ENCODE measurements at places on chromosomes 16 and 17. TPM values are rescaled to one million over a fixed set of nuclear protein-coding genes. Genes with fewer than 3 reads are reported as not detected.

The TEKT1 gene
- total RNA-seq: 24.8 TPM

The WNT9B gene
- 0.15 TPM for total RNA-seq

The MTHFSD gene
- 23.3 TPM for total RNA-seq

The KCNJ12 gene
- 6.6 TPM for total RNA-seq

The SMIM36 gene
- total RNA-seq: not detected

The ABCA10 gene
- 3.5 TPM for total RNA-seq

The ST6GALNAC1 gene
- 24.9 TPM for total RNA-seq

The GJD3 gene
- total RNA-seq: not detected

The CCDC40 gene
- 8.0 TPM for total RNA-seq

The PRSS8 gene
- 84.4 TPM for total RNA-seq

The SYCE1L gene
- not detected for total RNA-seq

The CTRB1 gene
- total RNA-seq: 6.5 TPM

The COASY gene
- total RNA-seq: 25.9 TPM

DNA sequence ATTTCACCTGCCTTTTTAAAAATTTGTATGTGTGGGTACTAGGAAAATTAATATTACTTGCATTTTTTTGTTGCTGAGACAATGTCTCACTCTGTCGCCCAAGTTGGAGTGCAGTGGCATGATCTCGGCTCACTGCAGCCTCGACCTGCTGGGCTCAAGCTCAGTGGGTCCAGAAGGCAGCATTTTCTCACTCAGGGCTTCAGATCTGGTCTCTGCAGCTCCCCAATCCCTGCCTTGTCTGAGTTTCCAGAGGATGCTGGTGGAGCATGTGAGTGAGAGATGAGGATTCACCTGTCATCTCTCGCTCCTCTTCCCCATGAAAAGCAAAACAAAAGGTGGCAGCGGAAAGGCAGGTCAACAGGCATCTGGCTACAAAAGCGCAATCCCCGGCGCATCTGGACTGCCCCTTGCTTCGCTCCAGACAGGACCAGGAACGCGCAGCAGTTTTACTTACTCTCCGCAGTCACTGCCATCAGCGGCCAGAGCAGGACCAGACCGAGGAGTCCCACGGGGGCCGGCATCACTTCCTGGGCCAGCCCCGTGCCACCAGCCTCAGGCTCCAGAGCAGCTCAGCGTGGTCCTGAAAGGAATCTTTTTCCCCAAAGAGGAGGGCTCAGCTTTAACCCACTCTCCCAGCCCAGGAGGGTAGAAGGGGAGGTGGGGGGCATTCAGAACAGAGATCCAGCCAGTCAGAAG is 59.9 kb downstream of the LITAF start:
- H3K4me1 ChIP-seq: no peaks in the 10 kb centered on the region
- H3K36me3 ChIP-seq: no peaks in the 10 kb centered on the region
- no peak overlapping the region for H3K27ac ChIP-seq
- H3K27me3 ChIP-seq: no peaks in the 10 kb centered on the region
- DNase-seq: peak; percentile 23
- H3K4me3 ChIP-seq: no peak overlapping the region

GRCh38 chr17:18142417-18142816 is 33.9 kb downstream of the MYO15A start:
- no peak overlapping the region for H3K4me3 ChIP-seq
- H3K27me3 ChIP-seq: no peaks in the 10 kb centered on the region
- H3K27ac ChIP-seq: no peak overlapping the region

DNA sequence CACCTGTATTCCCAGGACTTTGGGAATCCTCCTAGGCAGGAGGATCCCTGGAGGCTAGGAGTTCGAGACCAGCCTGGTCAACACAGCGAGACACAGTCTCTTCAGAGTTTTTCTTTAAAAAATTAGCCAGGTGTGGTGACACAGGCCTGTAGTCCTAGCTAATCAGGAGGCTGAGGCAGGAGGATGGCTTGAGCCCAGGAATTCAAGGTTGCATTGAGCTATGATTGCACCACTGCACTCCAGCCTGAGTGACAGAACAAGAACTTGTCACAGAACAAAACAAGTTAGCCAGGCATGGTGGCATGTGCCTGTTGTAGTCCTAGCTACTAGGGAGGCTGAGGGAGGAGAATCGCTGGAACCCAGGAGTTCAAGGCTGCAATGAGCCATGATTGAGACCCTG is 24.8 kb downstream of the ANKRD40 start:
- H3K4me1 ChIP-seq: peaks cover 13% of the 10 kb centered on the region
- no peak overlapping the region for H3K27ac ChIP-seq
- DNase-seq: no peak
- no peak overlapping the region for H3K4me3 ChIP-seq

DNA sequence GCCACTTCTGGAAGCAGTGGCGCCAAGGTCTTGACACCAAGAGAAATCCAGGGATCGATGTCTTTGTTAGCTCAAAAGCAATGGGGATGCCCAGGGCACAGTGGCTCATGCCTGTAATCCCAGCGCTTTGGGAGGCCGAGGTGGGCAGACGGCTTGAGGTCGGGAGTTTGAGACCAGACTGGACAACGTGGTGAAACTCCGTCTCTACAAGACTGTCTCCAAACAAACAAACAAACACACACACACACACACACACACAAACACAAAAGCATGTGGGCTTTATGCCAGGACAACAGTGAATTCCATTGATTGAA is 22.4 kb upstream of the FAAP100 start:
- H3K36me3 ChIP-seq: peaks cover 10% of the 10 kb centered on the region
- DNase-seq: no peak
- H3K27me3 ChIP-seq: no peaks in the 10 kb centered on the region
- H3K4me1 ChIP-seq: no peaks in the 10 kb centered on the region

DNA sequence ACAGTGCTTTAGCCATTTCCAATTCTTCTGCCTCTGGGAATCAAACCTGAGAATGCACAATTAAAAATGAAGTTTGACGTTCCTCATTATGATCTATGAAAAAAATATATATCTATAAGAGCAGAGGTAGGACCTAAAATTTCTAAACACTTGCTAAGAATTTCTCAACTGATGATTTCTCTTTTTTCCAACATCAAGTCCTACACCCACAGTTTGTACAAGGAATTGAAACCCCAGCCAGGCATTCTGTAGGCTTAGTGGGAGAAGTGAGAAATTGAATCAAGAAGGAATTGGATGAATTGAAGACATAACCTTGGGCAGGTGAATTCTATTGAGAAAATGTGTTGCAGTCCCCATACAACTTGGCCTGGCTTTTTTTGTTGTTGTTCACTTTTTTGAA is 2.7 kb downstream of the CACNG3 start:
- no peaks in the 10 kb centered on the region for H3K4me1 ChIP-seq
- H3K4me3 ChIP-seq: no peak overlapping the region
- peaks cover 14% of the 10 kb centered on the region for H3K27me3 ChIP-seq
- H3K27ac ChIP-seq: no peak overlapping the region
- DNase-seq: no peak
- no peaks in the 10 kb centered on the region for H3K36me3 ChIP-seq

DNA sequence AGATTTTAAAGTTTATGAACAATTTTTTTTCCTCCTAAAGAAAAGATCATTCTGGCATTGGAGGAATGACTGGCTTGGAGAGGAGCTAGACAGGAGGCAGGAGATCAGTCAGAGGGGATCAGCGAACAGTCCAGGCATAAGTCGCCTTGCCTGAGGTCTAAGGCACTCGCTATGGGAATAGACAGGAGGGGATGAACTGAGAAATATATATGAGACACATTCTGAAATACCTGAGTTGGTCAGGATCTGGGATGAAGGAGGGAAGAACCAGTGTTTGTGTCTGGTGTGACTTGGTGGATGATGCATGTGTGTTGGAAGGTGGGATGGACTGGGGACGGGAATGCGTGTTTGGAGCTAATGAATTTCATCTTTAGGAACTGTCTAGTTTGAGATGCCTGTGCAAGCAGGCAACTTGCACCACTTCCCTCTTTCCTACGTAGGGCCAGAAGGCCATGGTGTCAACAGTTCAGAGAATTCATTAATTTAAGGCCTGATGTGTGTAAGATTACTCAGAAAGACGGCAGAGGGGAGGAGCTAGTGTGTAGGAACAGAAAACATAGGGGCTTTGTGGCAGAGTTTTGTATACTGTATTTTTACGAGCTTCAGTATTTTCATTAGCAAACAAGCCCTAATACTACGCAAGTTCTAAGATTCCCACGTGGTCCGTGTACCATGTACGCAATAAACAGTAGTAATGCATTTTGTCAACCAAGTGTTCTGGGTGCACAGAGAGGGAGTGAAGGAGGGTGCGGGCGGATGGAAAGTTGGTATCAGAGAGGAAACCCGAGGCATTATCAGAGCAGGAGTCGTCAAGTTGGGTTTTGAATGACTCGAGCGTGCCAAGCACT is 825 bp downstream of the HEATR6 start:
- H3K36me3 ChIP-seq: peaks cover 28% of the 10 kb centered on the region
- no peaks in the 10 kb centered on the region for H3K27me3 ChIP-seq
- peak overlapping the region; percentile 89 for H3K4me3 ChIP-seq
- H3K27ac ChIP-seq: peak overlapping the region; percentile 50
- no peak for DNase-seq

- peaks cover 43% of the 10 kb centered on the region for H3K36me3 ChIP-seq
- H3K4me3 ChIP-seq: no peak overlapping the region
- no peaks in the 10 kb centered on the region for H3K27me3 ChIP-seq
- DNase-seq: no peak
- peaks cover 10% of the 10 kb centered on the region for H3K4me1 ChIP-seq
- H3K27ac ChIP-seq: peak overlapping the region; percentile 59
Observed at GRCh38 chr17:82246365-82247181, 17.7 kb downstream of the SLC16A3 start.

DNA sequence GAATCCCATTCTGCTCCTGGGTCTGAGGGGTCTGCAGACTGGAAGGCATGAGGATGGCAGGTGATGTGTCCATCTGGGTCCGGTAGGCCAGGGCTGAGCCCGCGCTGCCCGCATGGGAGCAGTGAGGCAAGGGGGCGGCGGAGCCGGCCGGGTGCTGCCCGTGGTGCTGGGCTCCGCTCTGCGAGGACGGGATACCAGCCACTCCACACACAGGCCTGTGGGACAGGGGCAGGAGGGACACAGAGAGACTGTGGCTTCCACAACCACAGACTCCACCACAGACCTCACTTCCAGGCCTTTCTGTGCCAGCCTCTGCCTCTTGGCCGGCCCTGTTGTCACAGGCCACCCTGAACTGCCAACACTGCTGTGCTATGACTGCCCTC is 25.4 kb downstream of the MAP1LC3B start:
- H3K27me3 ChIP-seq: no peaks in the 10 kb centered on the region
- H3K27ac ChIP-seq: no peak overlapping the region
- peaks cover 39% of the 10 kb centered on the region for H3K36me3 ChIP-seq
- H3K4me1 ChIP-seq: no peaks in the 10 kb centered on the region
- H3K4me3 ChIP-seq: no peak overlapping the region

DNA sequence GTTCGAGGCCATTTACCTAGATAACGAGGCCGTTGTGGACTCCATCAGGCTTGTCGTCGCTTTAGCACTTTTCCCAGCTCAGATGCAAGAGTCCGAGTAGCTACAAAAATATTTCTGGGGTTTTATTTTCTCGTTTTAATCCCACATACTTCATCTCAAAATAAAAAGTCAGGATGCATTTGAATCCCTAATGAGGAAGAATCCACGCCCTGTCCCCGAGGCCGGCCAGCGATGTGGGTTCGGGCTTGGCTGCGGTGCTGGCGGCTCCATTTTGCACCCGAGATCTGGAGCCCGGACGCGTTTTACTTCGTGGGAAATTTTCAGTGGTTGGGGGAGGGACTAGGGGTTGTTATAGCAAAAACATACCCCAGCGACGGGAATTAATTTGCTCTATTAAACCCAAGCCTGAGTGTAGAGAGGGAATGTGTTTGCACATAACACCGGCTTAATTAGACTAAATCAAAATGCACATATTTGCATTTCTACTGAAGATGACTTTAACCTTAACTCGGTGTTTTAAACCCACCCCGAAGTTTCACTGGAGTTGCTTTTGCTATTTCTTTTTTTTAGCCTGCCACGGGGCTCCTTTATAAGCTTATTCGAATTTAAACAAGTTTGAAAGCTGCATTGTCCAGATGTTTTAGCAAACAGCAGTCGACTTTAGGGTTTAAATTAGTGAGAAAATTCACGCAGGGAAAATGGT is 4.8 kb downstream of the IRX5 start:
- no peak for DNase-seq
- peak overlapping the region; percentile 49 for H3K27ac ChIP-seq
- no peaks in the 10 kb centered on the region for H3K36me3 ChIP-seq
- no peak overlapping the region for H3K4me3 ChIP-seq
- peaks cover 4% of the 10 kb centered on the region for H3K4me1 ChIP-seq

- H3K27ac ChIP-seq: no peak overlapping the region
- DNase-seq: no peak
- H3K4me3 ChIP-seq: no peak overlapping the region
- no peaks in the 10 kb centered on the region for H3K36me3 ChIP-seq
- no peaks in the 10 kb centered on the region for H3K27me3 ChIP-seq
Observed at GRCh38 chr17:67659028-67659427, 58.7 kb upstream of the NOL11 start.

GRCh38 chr16:68072038-68072695 is 13.0 kb upstream of the NFATC3 start:
- H3K36me3 ChIP-seq: peaks cover 4% of the 10 kb centered on the region
- DNase-seq: no peak
- H3K4me3 ChIP-seq: no peak overlapping the region
- H3K4me1 ChIP-seq: peaks cover 19% of the 10 kb centered on the region
- H3K27ac ChIP-seq: no peak overlapping the region

- no peak overlapping the region for H3K27ac ChIP-seq
- no peaks in the 10 kb centered on the region for H3K4me1 ChIP-seq
- no peaks in the 10 kb centered on the region for H3K36me3 ChIP-seq
- H3K27me3 ChIP-seq: no peaks in the 10 kb centered on the region
Observed at GRCh38 chr16:74053826-74054225, 242.8 kb upstream of the PSMD7 start.

DNA sequence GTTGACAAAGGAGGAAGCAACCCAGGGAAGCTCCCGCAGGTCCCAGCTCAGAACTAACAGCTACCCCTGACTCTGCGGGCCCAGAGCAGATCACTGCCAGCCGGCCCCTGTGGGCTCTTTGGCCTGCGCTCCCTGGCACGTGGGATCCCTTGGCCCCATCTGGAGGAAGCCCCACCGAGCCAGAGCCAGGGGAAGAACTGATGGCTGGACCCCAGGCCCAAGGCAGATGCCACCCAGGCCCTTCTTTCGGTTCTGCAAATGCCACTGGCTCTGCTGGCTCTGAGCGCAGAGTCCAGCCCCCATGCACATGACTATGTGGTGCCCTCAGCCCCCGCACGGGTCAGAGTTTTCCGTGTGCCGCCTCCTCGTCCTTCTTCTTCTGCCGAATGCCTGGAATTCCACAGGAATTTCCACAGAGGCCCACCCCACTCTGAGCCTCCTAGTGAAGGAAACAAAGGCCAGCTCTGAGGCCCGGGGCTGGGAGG is 35.8 kb upstream of the SNN start:
- H3K4me1 ChIP-seq: peaks cover 7% of the 10 kb centered on the region
- H3K27ac ChIP-seq: peak overlapping the region; percentile 84
- no peak overlapping the region for H3K4me3 ChIP-seq
- H3K36me3 ChIP-seq: no peaks in the 10 kb centered on the region
- no peaks in the 10 kb centered on the region for H3K27me3 ChIP-seq
- peak; percentile 90 for DNase-seq

- H3K4me1 ChIP-seq: peaks cover 9% of the 10 kb centered on the region
- H3K27ac ChIP-seq: no peak overlapping the region
- H3K4me3 ChIP-seq: no peak overlapping the region
- peak; percentile 75 for DNase-seq
Observed at GRCh38 chr17:7912927-7913524, 3.1 kb downstream of the RNF227 start.

- H3K27ac ChIP-seq: no peak overlapping the region
- no peaks in the 10 kb centered on the region for H3K4me1 ChIP-seq
- no peaks in the 10 kb centered on the region for H3K36me3 ChIP-seq
- no peak overlapping the region for H3K4me3 ChIP-seq
- no peaks in the 10 kb centered on the region for H3K27me3 ChIP-seq
Observed at GRCh38 chr17:9242497-9242881, 221.2 kb downstream of the NTN1 start.

- no peak overlapping the region for H3K27ac ChIP-seq
- DNase-seq: no peak
- H3K27me3 ChIP-seq: no peaks in the 10 kb centered on the region
- H3K36me3 ChIP-seq: no peaks in the 10 kb centered on the region
- H3K4me1 ChIP-seq: peaks cover 8% of the 10 kb centered on the region
- H3K4me3 ChIP-seq: no peak overlapping the region
Observed at GRCh38 chr17:21272881-21273792, 11.4 kb upstream of the MAP2K3 start.
